ENCODE measurements at places on chromosomes 2 and 18.
A peak's percentile ranks its signal among the peaks of the same experiment; 100 is the strongest.

GRCh38 chr2:158779621-158780020 lies 15.5 kb upstream of the DAPL1 start:
- no peak for DNase-seq

DNA sequence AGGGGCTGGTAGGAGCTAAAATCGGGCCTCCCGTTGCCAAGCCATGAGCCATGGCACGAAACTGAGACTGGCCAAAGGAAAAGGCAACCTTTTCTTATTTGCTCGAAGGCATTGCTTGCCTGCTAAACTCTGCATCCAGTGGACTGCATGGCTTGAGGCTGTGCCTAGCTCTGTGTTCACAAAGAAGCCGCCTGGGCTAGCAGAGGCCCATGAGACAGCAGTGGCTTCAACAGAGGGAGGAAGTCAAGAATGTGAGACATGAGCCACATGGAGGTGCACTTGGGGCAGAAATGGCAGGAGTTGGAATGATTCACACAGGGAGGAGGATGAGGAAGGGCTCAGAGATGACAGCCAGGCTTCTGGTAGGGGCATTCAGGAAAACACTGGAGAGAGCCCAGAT lies 33.5 kb downstream of the TPRKB start:
- DNase-seq: no peak

DNA sequence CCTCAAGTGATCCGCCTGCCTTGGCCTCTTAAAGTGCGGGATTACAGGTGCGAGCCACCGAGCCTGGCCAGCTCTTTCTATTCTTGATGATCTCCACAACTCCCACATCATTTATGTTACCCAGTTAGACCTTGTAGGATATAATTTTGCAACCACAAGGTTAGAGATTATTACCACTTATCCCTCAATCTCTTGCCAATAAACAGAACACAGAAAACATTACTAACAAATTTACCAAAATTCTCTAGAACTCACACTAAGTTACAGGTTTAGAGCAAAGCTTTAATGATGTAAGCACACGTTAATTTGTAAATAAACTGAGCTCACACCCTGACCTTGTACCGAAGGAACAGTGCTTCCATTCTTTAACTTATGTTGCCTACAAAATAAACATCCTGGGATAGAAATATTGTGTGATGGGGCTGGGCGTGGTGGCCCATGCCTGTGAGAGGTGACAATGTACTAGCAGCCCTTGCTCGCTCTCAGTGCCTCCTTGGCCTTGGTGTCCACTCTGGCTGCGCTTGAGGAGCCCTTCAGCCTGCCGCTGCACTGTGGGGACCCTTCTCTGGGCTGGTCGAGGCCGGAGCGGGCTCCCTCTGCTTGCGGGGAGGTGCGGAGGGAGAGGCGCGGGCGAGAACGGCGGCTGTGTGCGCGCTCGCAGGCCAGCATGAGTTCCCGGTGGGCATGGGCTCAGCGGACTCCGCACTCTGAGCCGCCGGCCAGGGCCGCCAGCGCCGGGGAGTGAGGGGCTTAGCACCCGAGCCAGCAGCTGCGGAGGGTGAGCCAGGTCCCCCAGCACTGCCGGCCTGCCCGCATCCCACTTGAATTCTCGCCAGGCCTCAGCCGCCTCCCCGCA lies 42.1 kb upstream of the ITSN2 start:
- no peak for DNase-seq

DNA sequence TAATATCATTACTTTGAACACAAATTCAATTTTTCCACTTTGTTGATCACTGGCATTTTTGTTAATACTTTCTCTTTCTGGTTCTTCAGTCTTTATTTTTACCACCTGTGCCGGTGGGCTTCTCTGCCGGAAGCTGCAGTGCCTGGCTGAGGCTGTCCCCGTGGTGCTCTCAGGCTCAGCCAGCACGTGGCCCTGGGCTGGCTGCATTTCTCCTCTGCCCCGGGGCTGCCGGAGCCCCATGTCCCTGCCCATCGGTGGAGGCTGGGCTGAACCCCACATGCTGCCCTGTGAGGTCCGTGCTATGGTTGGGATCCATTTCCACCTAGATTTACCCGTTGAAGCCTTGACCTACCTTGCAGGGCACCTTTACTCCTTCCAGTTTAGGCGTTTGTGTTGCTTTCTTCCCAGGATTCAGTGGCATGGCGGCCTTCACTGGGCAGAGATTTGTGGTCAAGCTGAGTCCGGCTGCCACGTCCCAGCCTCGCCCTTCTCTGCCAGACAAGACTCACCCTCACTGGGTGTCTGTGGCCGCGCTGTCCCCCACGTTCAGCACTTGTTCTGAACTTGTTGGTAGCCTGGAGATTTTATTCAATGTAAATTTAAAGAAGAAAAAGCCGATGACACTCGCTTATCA lies 12.8 kb upstream of the TMEM18 start:
- DNase-seq: no peak

GRCh38 chr2:96353606-96354101 lies 18.1 kb downstream of the NCAPH start:
- DNase-seq: no peak

GRCh38 chr2:75021672-75022071 lies 63.2 kb downstream of the POLE4 start:
- no peak for DNase-seq

- DNase-seq: no peak
Observed at GRCh38 chr2:239894276-239894675, 130.9 kb downstream of the NDUFA10 start.

GRCh38 chr2:225725726-225726125 lies 326.2 kb downstream of the NYAP2 start:
- no peak for DNase-seq

GRCh38 chr2:207469451-207469850 lies 60.3 kb upstream of the CREB1 start:
- no peak for DNase-seq

DNA sequence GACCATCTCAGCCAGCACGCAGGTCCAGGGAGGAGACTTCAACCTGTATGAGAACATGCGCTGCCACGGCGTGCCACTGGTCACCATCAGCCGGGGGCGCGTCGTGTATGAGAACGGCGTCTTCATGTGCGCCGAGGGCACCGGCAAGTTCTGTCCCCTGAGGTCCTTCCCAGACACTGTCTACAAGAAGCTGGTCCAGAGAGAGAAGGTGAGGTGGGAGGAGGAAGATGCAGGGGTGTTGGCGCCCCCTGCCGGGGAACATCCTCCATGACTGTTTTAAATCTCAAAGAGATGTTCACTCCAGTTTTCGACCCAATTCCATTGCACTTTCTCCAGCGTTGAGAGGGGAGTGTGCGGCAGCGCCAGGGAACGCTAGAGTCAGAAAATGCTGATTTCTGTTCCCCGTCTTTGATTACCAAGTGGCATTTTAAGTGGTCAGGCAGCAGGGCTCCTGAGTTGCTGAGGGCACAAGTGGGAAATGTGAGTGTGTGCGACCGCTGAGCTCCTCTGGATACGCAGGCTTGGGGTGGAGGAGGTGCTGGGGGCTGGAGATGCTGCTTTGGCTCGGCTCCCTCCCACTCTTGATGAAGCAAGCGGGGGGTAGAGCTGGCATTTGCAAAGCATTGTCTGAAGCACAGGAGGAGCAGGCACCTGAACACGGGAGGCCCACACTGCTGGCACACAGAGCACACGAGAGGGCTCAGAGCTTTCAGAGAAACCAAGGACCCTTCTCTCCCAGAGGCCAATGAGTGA lies 27.7 kb upstream of the MAPRE3 start:
- DNase-seq: peak; percentile 46

DNA sequence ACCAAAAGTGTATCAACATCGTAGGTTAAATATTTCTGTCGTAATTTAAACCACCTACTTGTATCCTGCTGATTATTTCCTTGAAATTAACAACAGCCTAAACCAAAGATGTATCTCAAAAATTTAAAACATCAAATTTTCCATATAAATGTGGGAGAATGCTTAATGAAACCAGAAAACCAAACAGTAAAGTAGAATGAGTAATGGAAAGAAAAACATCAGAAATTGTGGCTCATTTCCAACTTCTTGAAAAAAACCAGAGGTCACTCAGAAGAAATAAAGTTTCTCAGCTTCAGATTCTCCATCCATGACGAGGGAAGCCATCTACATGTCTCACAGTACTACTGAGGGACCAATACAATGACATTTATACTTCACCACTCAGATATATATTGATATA lies 296.5 kb downstream of the NOL4 start:
- no peak for DNase-seq

DNA sequence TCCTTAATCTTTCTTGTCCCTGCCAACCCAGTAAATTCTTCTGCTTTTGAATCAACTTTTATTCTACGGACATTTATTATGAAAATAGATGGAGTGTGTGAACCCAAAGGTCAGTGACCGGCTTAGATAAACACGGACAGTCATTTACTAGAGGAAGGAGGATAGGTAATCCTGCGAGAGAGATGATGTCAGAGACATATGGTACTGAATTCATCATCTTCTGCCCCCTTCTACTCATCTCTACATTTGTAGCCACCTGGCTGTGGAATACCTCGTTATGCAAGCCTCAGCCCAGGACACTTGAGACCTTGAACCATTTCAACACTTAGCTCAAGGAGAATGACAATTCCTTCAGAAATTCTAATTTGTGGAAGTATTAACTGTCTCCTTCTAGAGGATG lies 443.6 kb downstream of the TDRD15 start:
- no peak for DNase-seq

GRCh38 chr2:238492840-238493239 lies 66.1 kb downstream of the ASB1 start:
- DNase-seq: no peak

GRCh38 chr2:88492002-88492401 lies 39.5 kb upstream of the FOXI3 start:
- DNase-seq: no peak

GRCh38 chr2:179562330-179562885 lies 297.8 kb upstream of the SESTD1 start:
- peak; percentile 53 for DNase-seq

DNA sequence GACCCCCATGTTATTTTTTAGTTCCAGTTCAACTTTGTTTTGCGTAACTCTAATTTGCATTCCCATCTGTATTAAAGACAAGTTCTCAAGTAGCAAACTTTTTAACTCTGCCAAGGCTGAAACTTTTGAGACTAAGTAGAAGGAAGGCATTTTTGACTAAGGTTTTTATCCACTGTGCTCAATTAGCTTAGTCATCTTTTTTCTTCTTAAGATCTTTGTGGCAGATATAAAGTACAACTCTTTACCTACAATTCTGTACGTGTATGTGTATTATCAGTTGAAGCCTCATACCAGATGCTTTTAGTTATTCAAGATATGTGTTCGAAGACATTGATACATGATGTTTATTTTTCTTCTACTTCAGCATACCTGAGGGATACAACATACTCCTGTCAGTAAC lies 41.6 kb downstream of the CREB1 start:
- no peak for DNase-seq

- DNase-seq: no peak
Observed at GRCh38 chr2:136183097-136183496, 65.1 kb upstream of the CXCR4 start.

DNA sequence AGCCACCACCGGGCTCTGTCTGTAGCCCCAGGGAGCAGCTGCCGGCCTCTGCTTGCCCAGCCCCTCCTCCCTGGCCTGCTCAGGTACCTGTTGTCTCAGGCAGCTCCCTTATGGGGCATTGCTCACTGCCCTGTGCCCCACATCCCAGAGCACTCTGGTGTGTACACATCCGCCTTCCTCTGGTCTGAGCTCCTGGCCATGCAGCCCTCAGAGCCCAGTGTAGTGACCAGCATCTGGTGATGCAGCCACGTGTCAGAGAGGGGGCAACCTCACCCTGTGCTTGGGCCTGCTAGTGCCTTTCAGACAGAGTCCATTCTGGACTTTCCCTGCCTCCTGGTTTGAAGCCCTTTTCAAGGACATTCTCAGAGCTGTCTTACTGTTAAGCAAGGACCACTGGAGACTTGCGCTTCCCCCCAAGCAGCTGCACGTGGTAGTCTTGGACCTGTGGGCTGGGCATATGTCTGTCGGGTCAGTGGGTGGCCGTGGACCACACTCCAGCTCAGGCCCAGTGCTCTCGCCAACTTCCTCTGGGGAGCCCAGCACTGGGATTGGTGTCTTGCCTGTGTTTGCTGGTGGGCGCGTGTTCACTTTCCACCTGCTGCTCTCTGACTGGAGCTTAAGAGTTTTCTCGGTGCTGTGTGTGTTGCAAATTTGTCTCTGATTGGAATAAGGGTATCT lies 30.7 kb downstream of the DGKD start:
- DNase-seq: no peak

GRCh38 chr18:70419526-70419925 lies 130.7 kb downstream of the SOCS6 start:
- no peak for DNase-seq

- no peak for DNase-seq
Observed at GRCh38 chr2:160784034-160784433, 290.4 kb upstream of the RBMS1 start.

DNA sequence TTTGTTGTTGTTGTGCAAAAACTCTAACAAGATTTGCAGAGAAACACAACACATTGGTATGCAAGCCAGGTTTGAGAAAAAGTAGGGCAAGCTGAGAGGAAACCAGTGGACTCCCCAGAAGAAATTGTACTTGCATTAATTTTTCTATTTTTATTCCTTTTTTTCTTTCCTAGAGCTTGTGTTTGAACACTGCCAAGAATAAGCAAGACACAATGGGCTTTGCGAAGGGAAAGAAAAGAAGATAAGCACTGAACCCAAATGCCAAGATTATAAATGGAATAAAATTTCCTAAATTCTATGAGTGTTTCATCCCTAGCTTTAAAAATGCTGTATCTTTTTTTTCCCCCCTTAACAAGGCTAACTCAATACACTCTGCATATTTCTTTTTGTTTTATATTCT lies 17.0 kb upstream of the CYTIP start:
- no peak for DNase-seq

GRCh38 chr2:86786001-86786536 lies 4.6 kb downstream of the CD8A start:
- DNase-seq: no peak

- no peak for DNase-seq
Observed at GRCh38 chr2:112143150-112143549, 5.0 kb downstream of the FBLN7 start.

GRCh38 chr2:100624536-100624935 lies 61.7 kb downstream of the PDCL3 start:
- no peak for DNase-seq

- peak; percentile 58 for DNase-seq
Observed at GRCh38 chr2:39660612-39661236, 5.0 kb upstream of the TMEM178A start.

DNA sequence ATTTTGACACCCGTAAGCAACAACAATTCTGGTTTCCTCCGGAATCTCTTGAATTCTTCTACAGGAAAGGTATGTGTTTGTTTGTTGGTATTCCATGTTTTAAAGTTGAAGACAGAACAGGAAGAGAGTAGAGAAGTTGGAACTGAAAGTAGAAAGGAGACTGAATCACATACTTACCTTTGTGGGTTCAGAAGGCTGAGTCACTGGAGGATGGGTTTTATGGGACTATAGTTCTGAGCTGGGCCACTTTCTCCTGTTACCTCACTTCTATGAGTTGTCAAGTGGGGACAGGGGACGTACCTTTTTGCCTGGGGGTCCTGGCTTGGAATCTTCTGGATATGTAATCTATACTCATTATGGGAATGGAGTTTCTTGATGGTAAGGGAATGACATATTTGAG lies 40.9 kb downstream of the KDM3A start:
- no peak for DNase-seq
